ENCODE measurements at places on chromosomes 5 and 9. TPM values are rescaled to one million over a fixed set of nuclear protein-coding genes. Genes with fewer than 3 reads are reported as not detected.

GRCh38 chr9:78985084-78985738, 586.6 kb upstream of the TLE4 start:
- DNase-seq = no peak

GRCh38 chr9:83935276-83935935, 14.2 kb upstream of the KIF27 start:
- DNase-seq = no peak

DNA sequence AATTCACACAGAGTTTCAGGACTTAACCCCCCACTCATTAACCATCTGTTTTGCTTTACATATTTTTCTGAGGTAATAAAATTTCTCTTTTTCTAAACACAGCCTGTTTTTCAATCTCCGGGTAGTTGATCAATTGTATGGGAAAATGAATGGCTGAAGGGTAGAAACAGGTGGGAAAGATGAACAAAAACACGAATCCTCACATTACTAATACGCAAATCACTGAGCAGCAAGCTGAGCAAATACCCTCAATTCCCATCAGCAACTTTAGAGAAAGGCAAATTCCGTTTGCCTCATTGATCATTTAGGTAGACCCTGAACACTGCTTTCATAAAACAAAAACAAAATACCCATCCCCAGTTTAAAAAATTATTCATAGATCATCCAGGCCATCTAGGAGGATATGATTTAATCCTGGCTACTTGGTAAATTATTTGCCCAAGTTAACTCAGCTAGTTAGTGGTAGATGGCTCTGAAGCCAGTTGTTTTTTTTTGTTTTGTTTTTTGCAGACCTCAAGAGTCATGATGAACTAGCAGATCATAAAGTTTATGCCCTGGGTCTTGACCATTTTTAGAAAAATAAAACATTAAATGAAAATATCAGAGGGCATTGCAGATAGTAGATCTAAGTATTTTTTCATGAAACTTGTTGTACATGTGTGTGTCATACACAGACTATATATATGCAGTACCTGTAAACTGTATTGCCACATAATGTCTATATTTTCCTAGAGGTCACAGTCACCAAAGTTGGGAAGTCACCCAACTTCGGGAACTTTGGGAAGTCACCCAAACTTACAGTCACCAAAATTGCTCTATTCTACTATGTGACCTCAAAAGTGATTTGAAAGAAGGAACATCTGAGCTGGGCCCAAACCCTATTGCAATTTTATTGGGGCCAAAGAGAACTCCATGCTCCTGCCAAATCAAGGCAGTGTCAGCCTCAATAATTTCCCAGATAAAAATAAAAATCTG, 1.6 kb upstream of the CD274 start:
- DNase-seq = no peak

POU5F2 gene
- total RNA-seq = 0.40 TPM

Measured in activated CD4-positive, alpha-beta T cell treated with anti-CD3 and anti-CD28 coated beads for 36 hours (primary cell).